ENCODE measurements at places on chromosomes 7 and 10.
A peak's percentile ranks its signal among the peaks of the same experiment; 100 is the strongest.

DNA sequence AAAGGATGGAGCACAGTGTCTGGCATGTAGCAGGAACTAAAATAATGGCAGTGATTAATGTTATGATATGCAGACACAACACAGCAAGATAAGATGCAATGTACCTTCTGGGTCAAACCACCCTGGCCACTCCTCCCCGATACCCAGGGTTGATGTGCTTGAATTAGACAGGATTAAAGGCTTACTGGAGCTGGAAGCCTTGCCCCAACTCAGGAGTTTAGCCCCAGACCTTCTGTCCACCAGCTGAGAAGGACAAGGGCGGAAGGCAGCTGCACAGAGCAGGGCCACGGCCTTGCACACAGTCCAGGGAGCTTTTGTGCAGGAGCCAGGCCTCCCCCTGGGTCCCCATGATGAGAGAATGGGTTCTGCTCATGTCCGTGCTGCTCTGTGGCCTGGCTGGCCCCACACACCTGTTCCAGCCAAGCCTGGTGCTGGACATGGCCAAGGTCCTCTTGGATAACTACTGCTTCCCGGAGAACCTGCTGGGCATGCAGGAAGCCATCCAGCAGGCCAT, at the start of gene RBP3:
RBP3 (plus strand) TSS at position 226 of the 514 bp plus-strand sequence; CDS start at position 348, 122 bp downstream.
- DNase-seq, result no peak

DNA sequence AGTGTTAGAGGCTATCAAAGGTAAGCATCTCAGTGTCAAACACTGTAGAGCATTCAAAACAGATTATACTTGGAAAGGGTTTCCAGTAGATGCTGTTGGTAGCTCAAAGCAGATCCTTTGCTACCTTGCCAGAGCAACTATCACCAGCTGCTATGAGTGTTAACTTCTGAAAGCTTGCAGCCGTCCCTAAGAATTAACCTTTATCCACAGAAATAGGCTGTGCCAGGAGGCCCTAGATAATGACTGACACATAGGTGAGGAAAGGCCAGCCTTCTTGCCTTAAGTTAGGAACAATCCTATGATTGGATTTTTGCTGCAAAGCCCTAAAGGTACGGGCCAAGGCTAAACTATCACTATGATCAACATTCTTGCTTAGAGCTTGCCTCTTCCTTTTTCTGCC, 263.2 kb downstream of the DGKB start:
- no peak for DNase-seq

DNA sequence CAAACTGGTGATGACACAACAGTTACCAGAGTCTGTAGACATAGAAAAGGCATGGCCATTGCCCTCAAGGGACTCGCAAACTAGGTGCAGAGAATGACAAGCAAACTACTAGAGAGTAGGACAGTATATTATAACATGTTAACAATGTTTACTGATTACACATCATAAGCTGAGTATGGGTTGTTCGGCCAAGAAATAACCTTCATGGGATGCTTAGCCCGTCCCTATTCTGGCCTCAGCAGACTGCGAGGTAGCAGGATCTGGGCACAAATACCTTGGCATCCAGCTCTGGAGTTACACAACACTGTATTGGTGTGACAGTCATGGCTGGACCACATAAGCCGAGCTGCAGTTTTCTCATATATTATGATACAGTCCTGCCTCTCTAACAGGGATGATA, 51.4 kb downstream of the ABCB4 start:
- DNase-seq, result no peak

GRCh38 chr7:44960011-44960580, 18.7 kb downstream of the MYO1G start:
- DNase-seq, result no peak

- DNase-seq, result no peak
Measured at GRCh38 chr7:34327681-34328080, 330.3 kb upstream of the NPSR1 start.

- DNase-seq, result no peak
Measured at GRCh38 chr7:135980665-135981180, 3.6 kb upstream of the MTPN start.

GRCh38 chr7:40697653-40698052, 562.8 kb downstream of the SUGCT start:
- no peak for DNase-seq

- DNase-seq, result no peak
Measured at GRCh38 chr7:68476966-68477365, 1121.3 kb upstream of the AUTS2 start.

DNA sequence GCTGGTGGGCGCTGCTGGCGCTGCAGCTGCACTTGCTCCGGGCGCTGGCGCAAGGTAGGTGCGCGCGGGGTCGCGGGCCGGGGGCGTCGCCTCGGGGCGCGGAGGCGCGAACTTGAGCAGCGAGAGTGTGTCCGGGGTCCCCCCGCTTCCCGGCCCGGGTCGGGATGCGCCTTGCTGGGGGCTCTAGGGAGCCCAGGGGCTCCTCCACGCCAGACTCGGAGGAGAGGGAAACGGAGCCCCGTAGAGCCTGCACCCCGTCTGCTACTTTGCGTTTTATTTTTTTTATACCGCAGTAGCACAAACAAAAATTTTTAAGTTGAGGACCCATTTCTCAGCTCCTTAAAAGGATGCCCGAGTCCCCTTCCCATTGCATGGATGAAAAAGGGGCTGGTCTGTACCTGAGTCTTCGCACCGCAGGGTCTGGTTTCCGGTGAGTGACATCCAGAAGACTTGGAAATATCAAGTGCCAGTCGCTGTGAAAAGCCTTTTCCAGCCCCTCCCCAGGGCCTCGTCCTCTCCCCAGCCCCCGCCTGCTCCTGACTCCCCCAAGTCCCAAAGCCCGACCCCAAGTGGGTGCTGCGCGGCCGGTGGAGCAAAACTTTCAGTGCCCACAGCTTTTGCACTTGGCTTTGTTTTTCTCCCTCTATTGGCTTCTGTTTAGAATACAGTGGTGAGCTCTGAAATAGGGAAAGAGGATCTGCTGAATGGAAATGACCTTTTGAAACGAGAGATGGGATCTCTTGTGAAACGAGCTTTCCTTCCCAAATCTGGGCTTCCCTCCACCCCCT, 973 bp downstream of the SDK1 start:
- peak; percentile 4 for DNase-seq

GRCh38 chr7:100426516-100426915, 2.0 kb downstream of the ZCWPW1 start:
- no peak for DNase-seq

DNA sequence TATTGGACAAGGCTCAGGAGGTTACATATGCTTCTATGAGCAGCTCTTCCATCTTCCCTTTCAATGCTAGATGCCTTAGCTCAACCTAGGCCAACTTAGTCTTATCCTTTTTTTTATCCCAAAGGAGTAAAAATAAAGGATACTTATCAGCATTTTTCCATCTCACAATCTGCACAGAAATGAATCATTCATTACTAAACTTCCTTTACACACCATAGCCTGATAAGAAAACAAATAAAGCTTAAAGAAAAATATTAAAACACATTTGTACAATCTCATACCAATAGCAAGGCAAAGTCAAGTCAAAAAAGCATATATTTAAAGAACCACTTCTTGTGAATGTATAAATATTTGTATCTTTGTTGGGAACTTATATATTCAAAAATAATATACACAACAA, 407.4 kb downstream of the GRM8 start:
- DNase-seq, result no peak

DNA sequence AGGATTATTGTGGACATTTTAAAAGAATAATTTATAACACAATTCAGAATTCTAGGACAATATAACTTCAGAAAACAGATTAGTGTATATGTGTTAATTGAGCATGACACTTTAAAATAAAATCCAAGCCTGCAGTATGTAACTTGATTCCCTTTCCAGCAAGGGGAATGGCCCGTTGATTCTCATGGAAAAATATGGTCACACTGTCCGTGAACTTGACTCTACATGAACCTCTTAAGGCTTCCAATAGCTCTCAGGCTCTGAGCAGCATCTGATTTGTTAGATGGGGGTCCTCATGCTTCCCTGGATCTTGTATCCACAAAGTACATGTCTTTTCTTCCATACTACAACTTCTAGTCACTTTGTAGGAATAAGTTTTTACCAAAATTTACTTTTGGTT, 85.5 kb upstream of the AKR1E2 start:
- DNase-seq, result no peak

GRCh38 chr10:43671659-43672531, 23.2 kb upstream of the ZNF32 start:
- DNase-seq, result peak; percentile 47

DNA sequence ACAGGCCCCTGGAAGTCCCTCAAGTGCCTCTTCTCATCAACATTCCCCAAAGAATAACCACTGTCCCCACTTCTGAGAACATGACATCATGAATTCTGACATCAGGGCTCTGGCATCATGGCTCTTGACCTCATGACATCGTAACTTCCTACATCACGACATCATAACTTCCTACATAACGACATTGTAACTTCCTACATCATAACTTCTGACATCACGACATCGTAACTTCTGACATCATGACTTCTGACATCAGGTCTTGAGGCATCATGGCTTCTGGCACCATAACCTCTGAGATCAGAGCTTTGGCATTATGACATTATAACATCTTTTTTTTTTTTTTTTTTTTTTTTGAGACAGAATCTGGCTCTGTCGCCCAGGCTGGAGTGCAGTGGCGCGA, 66.7 kb upstream of the FAM20C start:
- no peak for DNase-seq

DNA sequence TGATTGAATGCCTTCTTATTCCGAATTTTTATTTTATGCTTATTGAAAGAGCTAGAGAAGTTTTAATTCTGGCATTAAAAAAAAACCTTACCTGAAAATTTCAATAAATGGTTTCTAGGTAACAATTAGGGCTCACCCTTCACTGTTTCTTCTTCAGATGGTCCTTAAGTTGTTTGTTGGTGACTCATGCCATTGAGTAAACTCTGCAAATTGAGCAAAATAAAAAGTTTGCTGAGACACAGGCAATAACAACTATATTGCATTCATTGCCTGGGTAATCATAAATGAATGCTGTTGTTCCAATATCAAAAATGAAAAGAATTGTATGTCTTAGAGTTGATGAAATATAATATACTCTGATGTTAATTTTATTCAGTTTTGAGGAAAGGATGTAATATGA, 300.3 kb downstream of the CDK14 start:
- no peak for DNase-seq

- no peak for DNase-seq
Measured at GRCh38 chr7:149666360-149666945, 106.9 kb downstream of the ZNF467 start.

DNA sequence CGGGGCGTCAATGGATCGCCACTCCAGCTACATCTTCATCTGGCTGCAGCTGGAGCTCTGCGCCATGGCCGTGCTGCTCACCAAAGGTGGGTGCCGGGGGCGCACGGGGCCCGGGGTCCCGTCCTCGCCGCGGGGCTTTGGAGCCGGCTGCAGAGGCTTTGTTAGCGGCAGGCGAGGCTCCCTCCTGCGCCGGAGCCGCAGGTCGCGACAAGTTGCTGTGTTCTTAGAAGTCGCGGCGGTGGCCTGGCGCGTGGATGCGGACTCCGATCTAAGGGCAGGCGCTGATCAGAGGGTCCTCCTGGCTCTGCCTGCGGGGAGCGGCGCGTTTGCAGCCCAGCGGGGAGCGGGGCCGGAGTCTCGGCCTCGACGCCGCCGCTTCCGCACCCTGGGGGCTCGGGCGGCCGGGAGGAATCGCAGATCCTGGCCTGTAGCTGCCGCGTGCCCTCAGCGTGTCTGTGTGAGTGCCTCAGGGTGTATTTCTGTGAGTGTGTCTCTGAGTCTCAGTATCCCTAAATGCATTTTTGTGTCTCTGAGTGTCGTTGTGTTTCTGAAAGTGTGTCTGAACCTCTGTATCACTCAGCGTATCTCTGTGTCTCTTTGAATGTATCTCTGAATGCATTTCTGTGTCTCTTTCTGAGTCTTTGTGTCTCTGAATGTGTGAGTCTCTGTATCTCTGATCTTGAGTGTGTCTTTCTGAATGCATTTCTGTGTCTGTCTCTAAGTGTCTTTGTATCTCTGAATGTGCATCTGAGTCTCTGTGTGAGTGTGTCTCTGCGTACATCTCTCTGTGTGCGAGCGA, 766 bp downstream of the BAMBI start:
- DNase-seq, result no peak

DNA sequence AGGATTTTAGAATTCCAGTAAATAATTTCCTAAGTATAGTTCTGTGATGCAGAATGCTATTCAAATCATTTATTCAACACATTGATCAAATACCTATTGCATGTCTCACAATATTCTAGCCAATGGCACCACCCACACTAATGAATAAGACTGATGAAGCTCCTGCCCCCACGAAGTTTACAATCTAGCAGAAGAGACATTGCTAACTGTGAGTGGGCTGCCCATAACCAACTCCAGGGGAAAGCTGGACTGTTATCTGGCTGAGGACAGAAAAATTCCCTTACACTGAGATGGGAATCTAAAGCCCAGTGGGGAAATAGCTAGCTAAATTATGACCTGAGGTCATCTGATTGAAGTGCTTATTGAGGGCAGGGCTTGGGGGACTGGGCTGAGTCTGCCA, 128.8 kb upstream of the LYZL2 start:
- DNase-seq, result no peak
